NCI-H446 (cell line): ENCODE measurements at places on chromosomes 6 and 20.

DNA sequence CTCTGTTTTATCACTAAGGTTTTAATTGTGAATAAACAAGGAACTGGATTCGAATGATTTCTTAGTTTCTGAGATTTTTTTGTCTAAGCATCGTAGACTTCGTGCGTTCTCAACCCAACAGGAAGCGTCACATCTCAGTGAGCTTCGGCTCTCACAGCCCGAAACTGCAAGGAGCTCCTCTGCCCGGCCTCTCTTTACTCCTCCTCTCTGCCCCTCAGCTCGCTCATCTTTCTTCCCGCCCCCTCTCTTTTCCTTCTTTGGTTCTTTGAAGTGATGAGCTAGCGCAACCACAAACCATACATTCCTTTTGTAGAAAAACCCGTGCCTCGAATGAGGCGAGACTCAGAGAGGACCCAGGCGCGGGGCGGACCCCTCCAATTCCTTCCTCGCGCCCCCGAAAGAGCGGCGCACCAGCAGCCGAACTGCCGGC is 480 bp upstream of the NT5E start:
- DNase-seq, result no peak

DNA sequence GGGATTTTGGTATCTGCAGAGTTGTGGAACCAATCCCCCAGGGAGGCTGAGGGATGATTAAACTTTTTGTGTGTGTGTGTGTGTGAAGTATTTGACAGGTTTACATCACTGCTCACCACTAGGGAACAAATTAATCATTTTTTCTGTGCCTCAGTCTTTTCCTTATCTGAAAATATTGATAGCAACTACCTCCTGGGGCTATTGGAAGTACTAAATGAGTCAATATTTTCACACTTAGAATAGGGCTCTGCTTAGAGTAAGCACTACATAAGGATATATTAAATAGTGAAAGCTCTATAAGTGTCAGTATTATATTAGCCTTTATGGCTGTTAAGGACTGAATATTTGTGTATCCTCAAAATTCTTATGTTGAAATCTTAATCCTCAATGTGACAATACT is 155.2 kb upstream of the UST start:
- DNase-seq, result no peak

DNA sequence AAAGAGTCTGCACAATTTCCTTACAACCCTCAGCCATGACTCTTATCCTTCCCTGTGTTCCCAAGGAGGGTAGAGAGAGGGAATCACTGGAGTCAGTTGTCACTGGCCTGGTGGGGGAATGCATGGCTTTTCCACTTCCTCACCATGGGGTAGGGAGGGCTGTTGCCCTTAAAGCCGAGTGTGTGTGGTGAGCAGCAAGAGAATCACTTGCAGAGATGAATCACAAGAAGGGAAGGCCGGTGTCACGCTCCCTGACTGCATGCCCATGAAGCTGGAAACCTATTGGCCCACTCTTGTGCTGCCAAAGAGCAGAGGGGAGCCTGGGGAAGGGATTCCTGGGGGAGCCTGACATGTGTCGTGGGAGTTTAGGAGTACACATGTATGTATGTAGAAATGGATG is 18.1 kb upstream of the BMP6 start:
- DNase-seq, result no peak

DNA sequence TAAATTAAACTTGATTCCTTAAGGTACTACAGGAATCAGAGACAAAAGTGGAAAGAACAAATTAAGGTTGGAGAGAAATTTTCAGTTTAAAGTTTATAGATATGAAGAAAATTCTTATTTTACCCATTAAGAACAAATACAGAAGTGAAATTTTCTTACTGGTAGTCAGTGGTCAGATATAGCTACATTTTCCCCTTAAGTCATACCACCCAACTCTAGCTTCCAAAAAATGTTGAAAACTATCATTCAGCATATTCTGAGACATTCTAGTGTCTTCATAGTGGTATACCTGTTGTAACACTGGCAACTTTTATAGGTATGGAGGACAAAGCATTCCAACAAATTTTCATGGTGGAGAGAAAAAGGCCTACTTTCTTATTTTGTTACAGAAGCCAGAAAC is 15.6 kb upstream of the SUMO4 start:
- no peak for DNase-seq

DNA sequence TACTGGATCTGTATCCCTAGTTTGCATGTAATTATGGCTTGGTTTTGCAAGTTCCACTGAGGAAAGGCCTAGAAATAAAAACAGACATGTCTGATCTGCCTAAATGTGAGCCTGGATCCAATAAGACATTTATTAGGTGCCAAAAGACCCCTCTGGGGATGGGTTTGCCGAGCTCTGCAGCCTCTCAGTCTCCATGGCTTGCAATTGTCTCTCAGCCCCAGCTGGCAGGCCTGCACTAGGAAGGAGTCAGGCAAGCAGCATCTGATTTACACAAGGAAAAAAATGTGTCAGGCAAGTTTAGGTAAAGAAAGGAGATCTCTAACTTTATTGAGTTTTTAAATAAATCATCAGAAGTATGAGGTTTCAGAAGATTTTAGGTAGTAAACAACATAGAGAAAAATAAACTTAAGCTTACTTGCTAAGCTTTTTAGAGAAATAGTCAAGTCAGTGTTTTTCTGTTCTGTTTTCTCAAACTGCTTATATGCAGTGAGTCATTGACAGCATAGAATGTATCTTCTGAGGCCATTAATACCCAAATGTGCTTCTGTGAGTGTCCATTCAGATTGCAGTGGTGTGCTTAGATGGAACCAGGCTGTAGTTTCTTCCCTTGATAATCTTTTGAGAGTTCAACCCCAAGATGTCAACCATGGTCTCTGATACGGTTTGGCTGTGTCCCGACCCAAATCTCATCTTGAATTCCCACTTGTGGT is 121.0 kb downstream of the FHL5 start:
- no peak for DNase-seq

- DNase-seq, result no peak
Measured at GRCh38 chr6:167824591-167825331, 1.9 kb upstream of the AFDN start.
